ENCODE measurements at places on chromosomes 1 and 21. TPM values are rescaled to one million over a fixed set of nuclear protein-coding genes. Genes with fewer than 3 reads are reported as not detected.
A peak's percentile ranks its signal among the peaks of the same experiment; 100 is the strongest.

GRCh38 chr1:112061901-112062320 lies 72.4 kb upstream of the KCND3 start:
- no peak overlapping the region for H3K27ac ChIP-seq
- H3K4me3 ChIP-seq, result no peak overlapping the region
- H3K27me3 ChIP-seq, result peaks cover 9% of the 10 kb centered on the region

OLFML3 gene
- 0.45 TPM for total RNA-seq

AMIGO1 gene
- 1.3 TPM for total RNA-seq

NEK2 gene
- 46.1 TPM for total RNA-seq

KIF2C gene
- 105 TPM for total RNA-seq

- H3K27ac ChIP-seq, result no peak overlapping the region
- H3K4me1 ChIP-seq, result no peaks in the 10 kb centered on the region
- H3K27me3 ChIP-seq, result no peaks in the 10 kb centered on the region
- no peaks in the 10 kb centered on the region for H3K36me3 ChIP-seq
- no peak for DNase-seq
Measured at GRCh38 chr1:79460773-79461436, 454.4 kb upstream of the ADGRL4 start.

GJA4 gene
- total RNA-seq, result not detected

DNA sequence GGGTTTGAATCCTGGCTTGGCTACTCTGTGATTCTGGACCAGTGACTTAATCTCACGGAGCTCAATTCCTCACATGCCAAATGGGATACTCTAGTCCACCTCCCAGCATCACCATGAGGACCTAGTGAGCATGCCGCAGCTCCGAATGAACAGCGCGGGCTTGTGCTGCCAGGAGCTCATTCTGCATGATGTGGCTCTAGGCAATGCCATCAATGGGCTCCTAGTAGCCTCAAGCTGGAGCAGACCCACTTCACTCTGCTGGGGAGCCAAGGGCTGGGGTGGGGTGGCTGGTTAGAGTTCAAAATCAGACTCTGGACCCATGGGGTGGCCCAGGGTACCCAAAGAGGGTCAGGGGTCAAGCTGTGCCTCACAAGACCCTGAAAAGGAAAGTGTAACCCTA lies 41.5 kb downstream of the CDK18 start:
- H3K36me3 ChIP-seq, result no peaks in the 10 kb centered on the region
- no peak overlapping the region for H3K27ac ChIP-seq
- no peak for DNase-seq
- H3K4me1 ChIP-seq, result peaks cover 10% of the 10 kb centered on the region

DNA sequence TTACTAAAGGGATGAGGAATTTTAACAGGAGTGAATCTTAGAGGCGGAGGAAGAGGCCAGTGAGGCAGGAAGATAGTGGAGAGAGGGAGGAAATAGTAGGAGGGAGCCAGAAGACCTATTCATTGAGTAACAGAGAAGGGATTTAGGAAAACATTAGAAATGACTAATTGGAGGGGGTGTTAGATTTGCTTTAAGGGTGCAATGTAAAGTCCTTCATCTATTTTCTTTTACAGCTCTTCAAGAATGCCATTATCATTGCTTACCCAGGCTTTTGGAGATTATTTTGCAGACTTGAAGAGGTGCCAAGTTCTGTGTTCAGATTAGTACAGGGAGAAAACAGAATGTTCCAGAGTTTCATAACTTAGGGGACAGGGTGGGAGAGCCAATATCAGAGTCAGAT lies 33.8 kb downstream of the OR10J1 start:
- H3K27ac ChIP-seq, result no peak overlapping the region
- no peak for DNase-seq
- H3K36me3 ChIP-seq, result no peaks in the 10 kb centered on the region
- H3K4me1 ChIP-seq, result no peaks in the 10 kb centered on the region

- no peak overlapping the region for H3K27ac ChIP-seq
- H3K36me3 ChIP-seq, result no peaks in the 10 kb centered on the region
- no peaks in the 10 kb centered on the region for H3K27me3 ChIP-seq
- H3K4me1 ChIP-seq, result no peaks in the 10 kb centered on the region
- DNase-seq, result no peak
Measured at GRCh38 chr1:191912517-191912916, 245.7 kb upstream of the RGS18 start.

FALEC gene
- total RNA-seq, result not detected

DNA sequence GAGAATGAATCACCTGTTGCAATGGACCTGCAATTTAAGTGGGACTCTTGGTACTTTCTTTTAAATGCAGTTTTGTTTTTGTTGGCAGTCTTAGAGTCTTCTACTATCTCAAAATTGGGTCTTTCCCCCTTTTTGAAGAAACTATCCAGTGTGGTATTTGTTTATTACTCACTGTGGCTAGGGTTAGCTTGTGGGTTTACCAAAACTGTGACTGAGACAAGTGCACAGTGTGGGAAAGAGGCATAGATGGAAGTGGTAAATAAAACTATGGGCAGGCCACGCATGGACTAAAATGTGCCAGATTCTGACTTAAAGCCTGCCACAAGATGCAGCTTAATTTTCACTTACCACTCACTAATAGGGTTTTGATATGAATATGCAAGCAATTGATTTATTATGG lies 1441.7 kb downstream of the PLA2G4A start:
- no peak overlapping the region for H3K4me3 ChIP-seq
- H3K27me3 ChIP-seq, result no peaks in the 10 kb centered on the region

GRCh38 chr1:153465811-153466636 lies 5.6 kb upstream of the S100A7 start:
- H3K4me1 ChIP-seq, result peaks cover 5% of the 10 kb centered on the region
- peak; percentile 67 for DNase-seq
- H3K36me3 ChIP-seq, result no peaks in the 10 kb centered on the region
- H3K27me3 ChIP-seq, result peaks cover 29% of the 10 kb centered on the region
- H3K4me3 ChIP-seq, result no peak overlapping the region

GRCh38 chr1:3883194-3883925 lies 16.7 kb downstream of the C1orf174 start:
- H3K27ac ChIP-seq, result peak overlapping the region; percentile 63
- peaks cover 38% of the 10 kb centered on the region for H3K36me3 ChIP-seq
- H3K4me1 ChIP-seq, result peaks cover 7% of the 10 kb centered on the region
- no peak overlapping the region for H3K4me3 ChIP-seq

DNA sequence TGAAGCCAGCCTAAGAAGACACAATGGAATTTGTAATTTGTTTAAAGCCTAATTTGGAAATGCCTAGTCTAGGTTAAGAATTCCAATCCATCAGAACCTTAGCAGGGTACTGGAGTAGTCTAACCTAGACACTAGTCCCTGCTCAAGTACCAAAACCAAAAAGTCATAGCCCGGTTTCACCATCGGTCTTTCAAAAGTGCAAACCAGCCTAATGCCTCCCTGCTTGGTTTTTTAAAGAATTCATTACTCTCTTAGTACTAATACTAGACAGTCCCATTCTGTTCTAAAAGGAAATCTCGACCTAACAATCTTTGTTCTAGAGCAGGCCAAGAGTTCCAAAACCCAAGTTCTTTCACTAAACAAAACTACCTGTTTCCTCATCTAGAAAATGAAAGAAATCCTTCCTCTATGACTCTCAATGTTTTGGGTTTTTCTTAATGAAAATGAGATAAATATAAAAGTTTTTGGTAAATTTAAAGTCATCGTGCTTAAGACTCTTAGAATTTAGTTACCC lies 2.6 kb downstream of the PUM1 start:
- peak overlapping the region; percentile 7 for H3K27ac ChIP-seq
- H3K4me3 ChIP-seq, result peak overlapping the region; percentile 96
- no peaks in the 10 kb centered on the region for H3K27me3 ChIP-seq
- no peak for DNase-seq

DNA sequence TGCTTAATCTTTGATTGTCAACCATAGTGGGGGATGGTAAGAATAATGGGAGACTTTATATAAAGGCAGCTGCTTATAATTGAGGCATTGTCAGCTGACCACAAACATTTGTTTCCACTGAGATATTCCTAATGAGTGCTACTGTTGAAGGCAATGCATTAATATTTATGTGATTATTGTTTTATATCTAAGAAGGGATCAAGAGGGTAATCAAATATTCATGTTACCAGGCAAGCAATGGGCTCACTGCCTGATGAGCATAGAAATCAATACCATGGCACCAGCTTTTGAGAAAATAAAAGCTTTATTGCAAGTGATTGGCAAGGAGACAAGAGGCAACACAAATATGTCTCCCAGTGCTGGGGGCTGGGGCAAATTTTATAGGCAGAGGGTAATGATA lies 706.7 kb upstream of the ADAMTS5 start:
- no peak for DNase-seq
- no peak overlapping the region for H3K4me3 ChIP-seq
- H3K4me1 ChIP-seq, result no peaks in the 10 kb centered on the region
- H3K27ac ChIP-seq, result no peak overlapping the region
- no peaks in the 10 kb centered on the region for H3K36me3 ChIP-seq

DNA sequence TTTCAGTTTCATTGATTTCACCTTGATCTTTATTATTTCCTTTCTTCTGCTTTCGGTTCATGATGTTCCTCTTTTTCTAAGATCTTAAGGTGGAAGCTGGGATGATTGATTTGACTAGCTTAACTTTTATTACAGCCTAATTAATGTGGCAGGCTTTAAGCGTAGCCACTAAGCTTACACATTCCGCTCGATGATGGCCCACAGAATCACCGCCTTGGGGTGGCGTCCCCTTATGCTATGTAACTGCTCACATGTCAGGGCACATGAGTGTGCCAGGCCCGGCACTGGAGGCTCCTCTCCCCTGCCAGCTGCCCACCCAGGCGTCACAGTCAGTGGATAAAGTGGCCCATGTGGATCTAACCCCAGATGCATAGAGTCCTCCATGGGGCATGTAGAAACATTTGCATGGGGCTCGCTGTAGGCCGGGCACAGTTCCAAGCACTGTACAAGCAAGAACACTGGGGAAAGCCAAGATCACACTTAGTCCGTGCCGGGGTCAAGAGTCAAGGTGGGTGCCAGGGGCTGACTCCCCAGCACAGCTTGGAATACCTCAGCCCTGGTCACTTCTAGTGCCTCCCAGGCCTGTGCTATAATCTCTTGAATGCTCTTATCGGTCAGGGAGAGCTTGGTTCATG lies 41.7 kb downstream of the PKNOX1 start:
- no peak overlapping the region for H3K4me3 ChIP-seq
- H3K4me1 ChIP-seq, result peaks cover 5% of the 10 kb centered on the region
- no peak overlapping the region for H3K27ac ChIP-seq
- H3K36me3 ChIP-seq, result peaks cover 46% of the 10 kb centered on the region
- no peaks in the 10 kb centered on the region for H3K27me3 ChIP-seq

GRCh38 chr1:33468967-33469366 lies 3.5 kb upstream of the ZSCAN20 start:
- H3K4me1 ChIP-seq, result peaks cover 30% of the 10 kb centered on the region
- H3K36me3 ChIP-seq, result no peaks in the 10 kb centered on the region
- H3K27ac ChIP-seq, result no peak overlapping the region
- no peak for DNase-seq

- peaks cover 55% of the 10 kb centered on the region for H3K27me3 ChIP-seq
- H3K36me3 ChIP-seq, result no peaks in the 10 kb centered on the region
- H3K4me3 ChIP-seq, result no peak overlapping the region
- H3K27ac ChIP-seq, result no peak overlapping the region
- H3K4me1 ChIP-seq, result no peaks in the 10 kb centered on the region
Measured at GRCh38 chr1:143691400-143691891, 280.3 kb downstream of the FAM72C start.

KCNJ6 gene
- total RNA-seq, result not detected

DNA sequence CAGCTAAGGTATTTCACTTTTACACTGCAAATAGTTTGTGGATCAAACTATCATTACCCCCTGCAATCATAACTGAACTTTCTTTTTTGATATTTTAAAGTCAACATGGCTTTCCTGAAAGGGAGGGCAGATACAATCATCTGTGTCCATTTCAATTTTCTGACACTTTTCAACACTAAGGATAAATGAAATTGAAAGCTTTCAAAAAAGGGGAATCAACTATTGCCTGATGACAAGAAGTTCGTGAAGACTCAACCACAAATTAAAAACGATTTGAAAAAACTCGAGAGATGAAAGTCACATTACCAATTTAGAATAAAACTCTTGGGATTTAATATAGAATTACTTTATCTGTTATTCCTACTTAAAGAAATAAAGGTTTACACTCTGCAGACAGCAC lies 11.7 kb downstream of the SRSF4 start:
- H3K27me3 ChIP-seq, result no peaks in the 10 kb centered on the region
- peaks cover 67% of the 10 kb centered on the region for H3K36me3 ChIP-seq
- no peak for DNase-seq
- no peak overlapping the region for H3K27ac ChIP-seq

DNA sequence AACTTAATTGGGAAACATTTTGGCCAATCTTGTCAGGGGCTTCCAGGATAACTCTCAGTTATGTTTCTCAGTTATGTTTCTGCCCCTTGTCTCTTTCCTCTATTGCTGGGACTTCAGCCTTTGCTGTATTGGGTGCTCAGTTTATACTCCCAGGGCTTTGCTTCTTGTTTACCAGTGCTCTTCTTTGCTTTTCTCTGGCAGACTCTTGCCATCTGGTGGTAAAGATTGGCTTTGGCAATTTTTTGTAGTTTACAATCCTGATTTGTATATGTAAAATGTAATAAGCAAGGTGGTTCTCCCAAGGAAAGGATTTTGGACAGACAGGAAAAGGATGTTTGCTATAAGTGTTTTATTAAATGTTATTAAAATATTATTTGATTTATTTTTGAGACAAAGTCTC lies 37.9 kb downstream of the FABP3 start:
- no peak for DNase-seq
- H3K4me3 ChIP-seq, result no peak overlapping the region
- no peaks in the 10 kb centered on the region for H3K36me3 ChIP-seq
- no peaks in the 10 kb centered on the region for H3K27me3 ChIP-seq
- no peak overlapping the region for H3K27ac ChIP-seq

GRCh38 chr21:30194701-30195299 lies 21.1 kb downstream of the CLDN8 start:
- H3K4me3 ChIP-seq, result no peak overlapping the region
- no peaks in the 10 kb centered on the region for H3K4me1 ChIP-seq
- H3K27me3 ChIP-seq, result no peaks in the 10 kb centered on the region
- H3K36me3 ChIP-seq, result no peaks in the 10 kb centered on the region
- DNase-seq, result no peak
- no peak overlapping the region for H3K27ac ChIP-seq

- H3K27me3 ChIP-seq, result peaks cover 1% of the 10 kb centered on the region
- DNase-seq, result no peak
Measured at GRCh38 chr1:239647045-239647444, 260.7 kb downstream of the CHRM3 start.

DNA sequence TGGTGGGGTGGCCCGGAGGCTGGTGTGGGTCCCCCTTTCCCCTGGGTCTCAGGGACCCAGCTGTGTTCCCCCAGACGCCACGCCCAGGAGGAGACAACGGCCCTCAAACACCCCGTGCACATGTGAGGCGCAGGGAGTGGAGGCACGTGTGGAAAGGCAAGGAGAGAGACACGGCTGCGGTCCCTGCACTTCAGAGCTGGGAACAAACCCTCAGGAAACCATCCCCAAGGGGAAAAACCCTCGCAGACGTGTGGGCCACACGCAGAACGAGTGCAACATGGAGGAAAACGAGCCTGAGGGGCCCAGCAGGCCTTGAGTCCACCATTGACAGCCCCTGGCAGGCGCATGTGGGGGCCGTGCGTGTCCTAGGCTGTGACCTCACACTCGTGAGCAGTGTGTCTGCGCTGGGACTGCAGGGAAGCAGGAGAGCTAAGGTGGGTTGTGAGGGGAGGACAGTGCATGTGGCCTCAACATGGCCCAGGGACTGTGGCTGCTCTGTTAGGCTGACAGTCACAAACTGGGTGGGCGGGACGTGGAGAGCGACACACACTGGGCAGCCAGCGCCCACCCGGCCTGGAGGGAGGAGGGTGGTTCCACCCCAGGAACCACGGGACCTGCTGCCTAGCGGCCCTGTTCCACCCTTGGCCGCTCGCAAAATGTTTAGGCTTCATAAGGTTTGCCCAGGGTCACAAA lies 20.0 kb downstream of the ITGB2 start:
- H3K27ac ChIP-seq, result no peak overlapping the region
- peaks cover 15% of the 10 kb centered on the region for H3K4me1 ChIP-seq
- H3K4me3 ChIP-seq, result no peak overlapping the region
- H3K36me3 ChIP-seq, result peaks cover 82% of the 10 kb centered on the region
- no peak for DNase-seq

SLC35A3 gene
- total RNA-seq, result 16.4 TPM

S100A7A gene
- total RNA-seq, result not detected

Data from activated CD4-positive, alpha-beta memory T cell treated with anti-CD3 and anti-CD28 coated beads, Interleukin-2, amount 10 ng/mL, durations not matched to agents 7 days and 5 days (primary cell).